ENCODE measurements at places on chromosomes 1 and 21.

GRCh38 chr1:35559317-35559944, 1.8 kb downstream of the NCDN start:
- no peak for DNase-seq

DNA sequence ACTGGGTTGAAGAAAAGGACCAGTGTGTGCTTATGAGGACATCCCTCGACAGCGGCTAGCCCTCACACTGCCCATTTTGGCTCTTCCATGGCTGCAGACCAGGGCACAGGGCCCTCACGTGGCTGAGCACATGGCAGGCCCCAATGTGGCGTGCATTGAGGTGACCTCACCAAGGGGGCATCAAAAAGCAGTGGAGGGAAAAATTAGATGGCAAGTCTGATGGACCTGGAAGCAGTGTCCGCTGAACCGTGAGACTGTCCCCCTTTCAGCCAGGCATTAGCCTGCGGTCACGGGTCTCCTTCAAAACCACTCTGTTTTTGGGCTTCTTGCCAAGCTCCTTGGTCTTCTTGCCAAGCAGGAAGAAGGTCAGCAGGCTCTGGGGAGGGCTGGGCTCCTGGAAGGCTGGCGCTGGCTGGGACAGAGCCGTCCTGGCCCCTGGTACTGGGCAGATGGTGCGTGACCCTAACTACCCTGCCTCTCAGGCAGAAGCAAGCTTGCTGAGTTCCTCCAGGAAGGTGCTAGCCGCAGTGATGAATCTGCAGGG, 30.8 kb downstream of the TRIM67 start:
- DNase-seq, result no peak

DNA sequence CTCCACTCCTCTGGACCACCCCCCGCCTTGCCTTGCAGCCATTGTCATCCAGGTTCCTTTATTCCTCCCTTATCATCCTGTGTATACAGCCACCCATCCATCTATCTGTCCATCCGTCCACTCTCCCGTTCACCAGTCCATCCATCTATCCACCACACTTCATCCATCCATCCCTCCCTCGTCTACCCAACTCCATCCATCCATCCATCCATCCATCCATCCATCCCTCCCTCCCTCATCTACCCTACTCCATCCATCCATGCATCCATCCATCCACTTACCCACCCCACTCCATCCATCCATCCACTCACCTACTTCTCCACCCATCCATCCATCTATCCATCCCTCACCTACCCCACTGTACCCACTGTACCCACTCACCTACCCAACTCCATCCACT, 35.4 kb downstream of the DHRS3 start:
- no peak for DNase-seq

DNA sequence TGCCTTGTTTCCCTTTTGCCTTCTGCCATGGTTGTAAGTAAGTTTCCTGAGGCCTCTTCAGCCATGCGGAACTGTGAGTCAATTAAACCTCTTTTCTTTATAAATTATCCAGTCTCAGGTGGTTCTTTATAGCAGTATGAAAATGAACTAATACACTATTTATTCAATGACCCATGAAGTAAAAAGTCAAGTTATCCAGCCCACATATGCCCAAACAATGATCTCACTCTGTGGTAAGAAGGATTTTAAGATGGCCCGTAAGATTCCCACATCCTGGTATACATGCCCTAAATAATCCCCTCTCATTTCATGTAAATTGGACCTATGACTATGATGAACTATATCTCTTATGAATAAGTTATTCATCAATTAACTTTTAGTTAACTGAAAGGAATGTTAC, 1008.3 kb upstream of the B3GALT2 start:
- DNase-seq, result no peak

GRCh38 chr1:71640116-71640515, 559.3 kb upstream of the ZRANB2 start:
- DNase-seq, result no peak

Data from AG08395 (cell line).